Activated CD4-positive, alpha-beta T cell treated with anti-CD3 and anti-CD28 coated beads, Interleukin-2, amount 50 U/mL, for 4 hours (primary cell): ENCODE measurements at places on chromosomes 4 and X.

DNA sequence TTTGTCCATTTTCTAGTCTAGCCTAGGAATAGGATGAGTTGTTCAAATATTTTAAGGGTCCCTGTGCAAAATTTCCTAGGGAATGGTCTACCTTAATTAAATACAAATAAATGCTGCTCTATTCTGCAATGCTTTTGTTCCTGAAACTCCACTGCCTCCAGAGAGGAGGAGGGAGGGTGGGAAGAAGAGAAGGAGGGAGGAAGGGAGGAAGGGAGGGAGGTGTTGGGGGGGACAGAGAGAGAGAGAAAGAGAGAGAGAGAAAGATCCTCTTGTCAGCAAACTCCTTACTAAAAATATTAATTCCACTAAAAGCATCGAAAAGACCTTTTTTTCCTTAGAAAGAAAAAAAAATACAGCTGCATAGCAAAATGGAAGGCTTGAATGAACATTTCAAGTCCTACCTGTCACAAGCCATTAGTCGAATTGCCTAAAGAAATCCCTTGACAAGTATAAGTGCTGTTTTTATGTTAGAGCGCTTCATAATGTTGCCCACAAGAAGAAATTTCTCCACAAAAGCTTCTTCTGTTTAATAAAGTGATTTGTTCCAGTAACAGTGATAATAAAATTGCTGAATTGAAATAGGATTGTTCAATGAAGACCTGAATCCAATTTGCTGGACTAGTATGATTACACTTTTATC lies 106.0 kb downstream of the NKX6-1 start:
- no peak for DNase-seq

- DNase-seq, result no peak
These were observed 61.8 kb downstream of the FHDC1 start for GRCh38 chr4:152997771-152998487.

DNA sequence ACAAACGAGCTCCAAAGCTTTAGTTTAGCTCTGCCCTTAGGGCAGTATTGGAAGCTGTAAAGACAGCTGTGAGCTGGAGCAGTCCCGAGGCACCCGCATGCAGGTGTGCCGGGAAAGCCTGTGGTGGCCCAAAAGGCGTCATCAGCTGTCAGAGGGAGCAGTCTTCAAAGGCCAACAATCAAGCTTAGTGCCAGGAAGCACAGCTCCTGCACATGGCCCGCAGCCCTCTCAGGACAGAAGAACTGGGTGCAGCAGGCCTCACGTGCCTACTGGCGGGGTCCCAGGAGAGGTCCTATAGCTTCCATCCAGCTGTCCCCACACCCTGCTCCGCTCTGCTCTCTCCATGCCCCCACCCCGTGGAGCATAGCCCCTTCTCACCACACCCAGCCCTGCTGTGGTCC lies 92.2 kb upstream of the TRIM2 start:
- peak; percentile 40 for DNase-seq

DNA sequence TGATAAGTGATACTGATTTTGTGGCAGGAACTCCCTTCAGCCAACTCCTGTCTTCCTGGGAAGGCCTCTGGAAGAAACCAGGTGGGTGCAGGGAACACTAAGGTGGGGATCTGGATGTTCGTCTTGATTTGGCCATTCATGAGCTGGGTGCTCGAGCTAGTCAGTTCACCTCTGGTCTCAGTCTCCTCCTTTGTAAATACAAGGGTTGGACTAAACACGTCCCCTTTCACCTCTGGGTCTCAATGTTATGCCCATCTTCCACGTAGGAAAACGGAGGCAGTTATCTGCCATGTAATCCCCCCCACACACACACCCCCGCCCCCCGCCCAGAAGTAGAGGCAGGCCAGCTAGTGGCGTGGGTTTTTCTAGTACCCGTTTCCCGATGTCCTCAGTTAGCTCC lies 4.1 kb upstream of the RS1 start:
- DNase-seq, result no peak

DNA sequence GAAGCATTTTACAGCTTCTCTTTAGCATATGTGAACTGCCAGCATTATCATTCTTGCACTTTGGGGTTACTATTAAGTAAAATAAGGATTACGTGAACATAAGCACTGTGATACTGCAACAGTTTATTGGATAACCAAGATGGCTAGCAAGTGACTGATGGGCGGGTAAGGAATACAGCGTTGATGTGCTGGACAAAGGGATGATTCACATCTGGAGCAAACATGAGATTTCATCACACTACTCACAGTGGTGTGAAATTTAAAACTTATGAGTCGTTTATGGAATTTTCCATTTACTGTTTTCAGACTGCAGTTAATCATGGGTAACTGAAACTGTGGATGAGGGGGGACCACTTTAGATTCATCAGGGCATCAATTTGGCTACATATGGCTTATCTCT lies 16.0 kb downstream of the NBDY start:
- DNase-seq, result no peak

GRCh38 chr4:38409852-38410251 lies 254.1 kb upstream of the KLF3 start:
- DNase-seq, result no peak

DNA sequence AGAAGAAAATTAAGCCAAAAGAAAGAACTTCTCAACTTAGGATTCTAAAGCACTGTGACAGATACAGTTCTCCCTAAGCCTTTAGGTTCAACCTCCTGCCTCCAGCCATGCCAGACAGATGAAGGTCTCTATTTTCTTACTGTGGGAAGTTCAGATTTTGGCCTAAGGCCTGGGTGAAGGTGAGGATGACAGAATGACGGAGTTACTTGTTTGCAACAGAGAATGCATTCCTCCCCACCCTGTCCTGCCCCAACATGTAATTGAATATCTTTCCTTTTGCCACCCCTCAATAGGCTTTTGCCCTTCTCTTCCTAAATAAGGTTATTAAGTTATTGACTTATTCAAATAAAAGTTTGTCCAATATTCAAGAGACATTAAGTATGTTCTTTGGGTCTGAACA lies 25.6 kb downstream of the SLC16A2 start:
- DNase-seq, result no peak

DNA sequence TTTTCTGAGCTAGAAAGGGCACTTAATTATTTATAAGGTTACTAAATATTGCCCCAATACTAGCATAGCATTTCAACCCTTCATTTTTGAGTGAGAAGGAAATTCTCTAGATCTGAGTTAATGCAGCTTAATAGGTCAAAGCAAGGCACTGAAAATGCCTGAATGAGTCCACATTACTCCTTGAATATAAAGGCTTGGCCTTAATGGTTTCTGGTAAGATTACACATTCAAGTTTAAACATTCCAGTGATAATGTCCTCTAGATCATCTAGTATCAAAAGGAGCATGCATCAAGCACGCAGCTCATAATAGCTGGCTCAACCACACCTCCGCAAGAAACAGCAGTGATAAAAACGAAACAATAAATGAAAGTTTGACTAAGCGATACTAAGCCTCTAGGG lies 87.5 kb downstream of the SPANXN3 start:
- no peak for DNase-seq

GRCh38 chr4:177681902-177682301 lies 239.7 kb upstream of the AGA start:
- no peak for DNase-seq

DNA sequence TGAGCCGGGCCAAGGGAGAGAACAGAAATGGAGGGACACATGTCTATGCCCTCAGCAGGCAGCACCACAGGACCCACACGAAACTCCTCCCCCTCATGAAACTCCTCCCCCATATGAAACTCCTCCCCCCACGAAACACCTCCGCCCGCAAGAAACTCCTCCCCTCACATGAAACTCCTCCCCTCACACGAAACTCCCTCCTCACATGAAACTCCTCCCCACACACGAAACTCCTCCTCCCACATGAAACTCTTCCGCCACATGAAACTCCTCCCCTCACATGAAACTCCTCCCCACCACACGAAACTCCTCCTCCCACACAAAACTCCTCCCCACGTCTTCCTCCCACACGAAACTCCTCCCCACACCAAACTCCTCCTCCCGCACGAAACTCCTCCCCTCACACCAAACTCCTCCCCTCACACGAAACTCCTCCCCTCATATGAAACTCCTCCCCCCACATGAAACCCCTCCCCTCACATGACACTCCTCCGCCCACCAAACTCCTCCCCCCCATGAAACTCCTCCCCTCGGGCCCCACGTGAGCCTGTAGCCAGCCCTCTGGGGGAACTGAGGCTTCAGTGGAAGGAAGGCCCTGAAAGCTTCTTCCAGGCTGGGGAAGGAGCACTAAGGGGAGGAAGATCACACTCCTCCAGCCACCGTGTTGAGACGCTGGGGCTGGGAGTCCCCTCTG lies 15.2 kb downstream of the ADRA2C start:
- no peak for DNase-seq

DNA sequence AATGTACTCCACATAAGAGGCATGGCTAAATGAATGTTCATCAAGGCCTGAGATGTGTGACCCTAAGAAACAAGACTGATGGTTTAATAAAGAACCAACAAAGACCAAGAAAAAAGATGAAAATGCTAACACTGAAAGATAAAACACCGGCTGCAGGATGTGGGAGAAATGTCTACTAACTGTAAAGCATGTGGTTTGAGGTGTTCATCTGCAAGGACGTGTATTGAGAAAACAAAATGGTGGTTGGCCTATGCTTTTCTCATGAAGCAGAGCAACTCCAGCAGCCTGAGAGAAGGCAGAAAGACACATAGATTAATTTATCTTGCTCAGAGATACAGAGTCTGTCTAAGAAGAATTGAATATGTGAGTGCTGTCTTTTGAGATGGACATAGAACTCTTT lies 109.3 kb downstream of the KDR start:
- DNase-seq, result no peak

DNA sequence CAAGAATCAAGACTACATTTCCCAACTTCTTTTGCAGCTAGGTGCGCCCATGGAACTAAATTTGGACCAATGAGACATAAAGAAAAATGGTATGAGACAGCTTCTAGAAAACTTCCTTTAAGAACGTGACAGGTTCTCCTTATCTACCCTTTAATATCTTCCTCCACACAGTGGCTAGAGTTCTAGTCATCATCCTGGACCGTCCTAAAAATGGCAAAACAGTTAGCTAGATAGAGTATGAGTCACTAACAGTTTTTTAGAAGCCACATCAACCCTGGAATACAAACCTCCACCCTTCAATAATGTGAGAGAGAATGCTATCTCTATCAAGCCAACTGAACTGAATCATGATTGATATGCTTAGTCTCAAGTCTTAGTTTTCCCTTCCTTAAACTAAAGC lies 267.9 kb upstream of the SLC7A11 start:
- no peak for DNase-seq

DNA sequence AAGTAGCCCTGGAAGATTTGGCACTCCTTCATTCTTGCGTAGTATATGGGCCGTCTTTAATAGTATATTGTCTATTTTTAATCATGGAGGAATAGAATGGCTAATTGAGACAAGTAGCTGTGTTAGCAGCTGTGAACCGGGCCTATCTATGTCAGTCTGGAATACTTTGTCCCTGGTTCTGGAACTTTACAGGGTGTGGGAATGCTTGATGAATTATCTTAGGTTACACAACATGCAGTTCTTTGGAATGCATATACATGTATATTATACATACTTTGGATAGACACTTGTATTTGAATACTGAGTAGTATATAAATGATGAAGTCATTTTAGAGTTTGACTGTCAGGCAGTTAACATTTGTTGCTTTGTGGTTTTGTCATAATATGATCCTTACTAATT lies 37.4 kb downstream of the PDLIM5 start:
- DNase-seq, result no peak

DNA sequence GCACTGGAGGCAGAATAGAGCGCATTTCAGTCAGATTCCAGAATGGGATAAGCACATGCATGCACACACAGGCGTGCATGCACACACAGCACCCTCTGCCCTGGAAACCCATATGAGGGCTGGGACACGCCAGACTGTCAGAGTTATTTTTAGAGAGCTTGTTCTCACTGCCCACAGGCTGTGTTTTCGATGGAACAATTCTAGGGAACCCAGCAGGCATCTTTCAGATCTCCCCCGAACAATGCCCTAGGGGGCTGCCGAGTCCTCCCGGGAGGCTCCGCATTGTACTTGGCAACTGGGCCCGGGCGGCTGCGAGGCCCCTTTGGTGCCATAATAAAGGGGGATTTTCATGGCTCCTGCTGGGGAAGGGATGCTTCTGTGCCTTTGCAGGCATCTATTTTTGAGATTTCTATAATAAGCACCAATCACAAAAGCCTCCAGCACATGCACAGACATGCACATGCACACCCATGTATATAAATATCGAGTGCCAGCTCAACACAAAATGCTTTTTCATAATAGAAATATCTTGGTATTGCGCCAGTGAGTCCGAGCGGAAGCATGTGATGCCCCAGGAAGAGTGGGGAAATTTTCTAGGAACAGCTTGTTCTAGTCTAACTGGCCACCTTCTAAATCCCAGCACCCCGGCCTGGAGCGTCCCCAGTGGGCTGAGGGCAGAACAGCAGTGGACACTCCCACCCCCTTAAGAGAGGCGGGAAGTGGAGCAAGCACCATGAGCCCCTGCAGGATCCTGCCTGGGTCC lies 88.5 kb downstream of the PHKA2 start:
- DNase-seq, result no peak

- no peak for DNase-seq
These were observed 13.3 kb downstream of the SLC2A9 start for GRCh38 chr4:10007793-10008608.

DNA sequence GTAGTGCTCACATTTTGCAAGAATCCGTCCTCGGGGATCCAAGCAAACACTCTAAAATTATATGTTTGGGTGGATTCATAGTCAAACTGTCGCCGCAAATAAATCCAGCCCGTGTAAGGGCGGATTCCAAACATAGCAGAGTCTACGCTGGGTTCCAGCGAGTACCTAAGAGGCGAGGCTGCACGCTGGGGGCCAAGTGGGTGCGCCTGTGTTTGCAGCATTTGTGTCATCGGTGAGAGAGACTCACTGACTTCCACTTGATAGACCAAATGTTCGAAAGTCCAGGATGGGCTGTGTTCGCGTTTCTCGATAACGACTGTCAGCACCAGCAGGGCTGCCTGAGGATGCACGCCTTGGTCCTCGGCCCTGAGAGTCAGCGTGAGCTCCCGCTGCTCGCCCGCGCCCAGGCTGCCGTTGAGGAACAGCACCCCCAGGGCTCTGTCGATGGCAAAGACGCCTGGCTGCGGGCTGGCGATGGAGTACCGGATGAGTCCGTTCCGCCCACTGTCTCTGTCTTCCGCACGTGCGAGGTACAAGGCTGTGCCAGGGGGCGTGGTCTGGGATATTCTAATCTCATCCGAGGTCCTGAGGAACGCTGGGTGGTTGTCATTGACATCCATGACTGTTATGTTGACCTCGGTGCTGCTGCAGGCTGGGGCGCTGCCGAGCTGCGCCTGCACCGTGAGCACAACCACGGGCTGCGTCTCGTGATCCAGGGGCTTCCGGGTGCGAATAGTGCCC lies 158.7 kb downstream of the DCHS2 start:
- DNase-seq, result peak; percentile 7

DNA sequence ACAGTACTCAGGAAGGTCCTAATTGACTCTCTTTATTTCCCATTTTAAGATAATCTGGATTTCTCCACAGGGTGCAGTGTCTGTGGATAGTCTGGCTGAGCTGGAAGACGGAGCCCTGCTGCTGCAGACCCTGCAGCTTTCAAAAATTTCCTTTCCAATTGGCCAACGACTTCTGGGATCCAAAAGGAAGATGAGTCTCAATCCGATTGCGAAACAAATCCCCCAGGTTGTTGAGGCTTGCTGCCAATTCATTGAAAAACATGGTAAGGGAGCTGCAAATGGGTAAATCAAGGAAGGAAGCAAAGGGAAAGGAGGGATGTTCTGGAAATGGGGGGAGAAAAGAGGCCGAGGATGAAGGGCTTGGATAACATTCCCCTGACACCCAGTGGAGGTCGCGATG lies 26.0 kb downstream of the ARHGAP36 start:
- DNase-seq, result no peak
